ENCODE measurements at places on chromosomes 1 and 21. TPM values are rescaled to one million over a fixed set of nuclear protein-coding genes. Genes with fewer than 3 reads are reported as not detected.

Gene PKP1
- total RNA-seq, result not detected

Gene LY9
- 367 TPM for total RNA-seq

Gene SPRR5
- not detected for total RNA-seq

Gene NPPA
- not detected for total RNA-seq

Gene IL6R
- total RNA-seq, result 5.3 TPM

Gene ZNF593
- total RNA-seq, result 13.5 TPM

Gene TMEM200B
- total RNA-seq, result not detected

Gene AJAP1
- total RNA-seq, result not detected

Gene RGL1
- total RNA-seq, result 1.1 TPM

Gene CBR1
- total RNA-seq, result 13.5 TPM

Gene IFI44
- 10.2 TPM for total RNA-seq

Gene LDLRAD1
- total RNA-seq, result not detected

Gene DVL1
- 48.2 TPM for total RNA-seq

Data from B cell (primary cell).